T-helper 17 cell (primary cell): ENCODE measurements at places on chromosomes 12 and 14.

GRCh38 chr12:13104409-13104808 lies 942 bp upstream of the GSG1 start:
- DNase-seq: no peak

- DNase-seq: no peak
These were observed 68.3 kb upstream of the DDX11 start for GRCh38 chr12:31005256-31005943.

GRCh38 chr12:10668526-10668925 lies 5.3 kb downstream of the STYK1 start:
- DNase-seq: no peak

DNA sequence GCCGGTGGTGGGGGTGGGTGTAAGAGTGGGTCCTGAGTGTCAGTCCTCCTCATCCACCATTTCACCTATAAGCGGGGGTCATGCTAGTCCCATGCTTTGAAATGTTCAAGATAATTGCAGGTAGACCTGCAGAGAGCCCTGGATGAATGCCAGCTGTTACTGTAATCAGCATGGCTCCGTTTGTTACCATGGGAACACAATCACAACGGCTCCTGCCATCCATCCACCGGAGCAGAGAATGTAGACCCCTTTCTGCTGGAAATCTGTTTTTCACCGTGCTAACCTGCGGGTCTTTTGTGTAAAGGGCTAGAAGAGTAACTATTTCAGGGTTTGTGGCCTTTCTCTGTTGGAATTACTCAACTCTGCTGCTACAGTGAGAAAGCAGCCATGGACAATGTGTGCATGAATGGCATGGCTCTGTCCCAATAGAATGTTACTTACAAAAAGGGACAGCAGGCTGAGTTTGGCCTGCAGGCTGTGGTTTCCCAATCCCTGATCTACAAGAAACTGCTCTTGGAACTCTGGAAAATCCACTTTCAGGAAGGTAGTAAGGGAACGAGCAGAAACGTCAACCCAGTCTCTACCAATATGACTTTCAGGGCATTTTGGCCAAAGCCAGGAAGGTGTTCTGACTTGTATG lies 36.1 kb downstream of the KCTD10 start:
- DNase-seq: no peak

DNA sequence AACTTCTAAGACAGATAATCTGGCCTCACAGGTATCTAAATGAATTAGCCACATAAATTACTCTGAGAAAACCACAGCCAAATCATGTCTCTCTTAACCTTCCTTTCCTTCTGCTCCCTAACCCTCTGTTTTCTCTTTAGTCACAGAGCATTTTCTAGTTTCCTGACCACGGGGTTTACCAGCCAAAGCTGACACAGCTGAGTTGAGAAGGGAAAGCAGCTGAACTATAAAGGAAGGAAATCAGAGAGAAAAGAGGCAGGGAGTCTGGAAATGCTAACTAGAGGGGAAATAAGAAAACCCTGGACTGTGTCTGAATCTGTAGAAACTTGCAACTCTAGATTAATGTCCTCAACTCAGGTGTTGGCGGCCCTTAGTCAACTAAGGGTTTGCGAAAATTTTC lies 24.4 kb downstream of the ANKS1B start:
- no peak for DNase-seq

DNA sequence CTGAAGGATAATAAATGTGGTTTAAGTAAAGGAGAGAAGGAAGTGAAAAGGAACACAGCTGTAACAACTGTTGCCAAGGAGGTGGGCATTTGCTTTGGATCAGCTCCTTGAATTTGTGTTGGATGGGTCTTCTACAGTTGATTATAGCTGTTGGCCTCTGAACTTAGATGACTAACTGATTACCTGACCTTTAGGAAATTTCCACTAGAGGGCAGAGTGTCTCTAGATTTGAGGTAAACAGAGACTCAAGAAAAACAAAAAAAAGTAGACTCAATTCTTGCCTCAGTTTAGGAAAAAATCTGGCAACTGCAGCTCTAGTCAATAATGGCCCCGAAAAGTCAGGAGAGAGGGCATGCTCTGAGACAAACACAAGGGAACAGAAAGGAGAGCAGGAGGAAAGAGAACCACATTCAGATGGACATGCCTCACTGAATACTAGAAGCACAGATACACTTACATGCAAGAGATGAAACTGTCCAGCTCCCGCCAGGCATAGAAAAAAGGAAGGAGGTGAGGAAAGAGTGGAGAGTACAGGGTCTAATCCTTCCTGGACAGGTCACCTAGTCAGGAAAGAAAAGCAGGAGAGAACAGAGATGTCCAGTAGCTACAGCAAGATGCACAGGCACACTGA lies 20.6 kb downstream of the COX14 start:
- DNase-seq: no peak

GRCh38 chr14:28830115-28830534 lies 63.5 kb downstream of the FOXG1 start:
- no peak for DNase-seq

GRCh38 chr12:53505086-53505485 lies 2.2 kb downstream of the NPFF start:
- DNase-seq: no peak

- DNase-seq: no peak
These were observed 41.5 kb upstream of the CCDC60 start for GRCh38 chr12:119292893-119293630.

DNA sequence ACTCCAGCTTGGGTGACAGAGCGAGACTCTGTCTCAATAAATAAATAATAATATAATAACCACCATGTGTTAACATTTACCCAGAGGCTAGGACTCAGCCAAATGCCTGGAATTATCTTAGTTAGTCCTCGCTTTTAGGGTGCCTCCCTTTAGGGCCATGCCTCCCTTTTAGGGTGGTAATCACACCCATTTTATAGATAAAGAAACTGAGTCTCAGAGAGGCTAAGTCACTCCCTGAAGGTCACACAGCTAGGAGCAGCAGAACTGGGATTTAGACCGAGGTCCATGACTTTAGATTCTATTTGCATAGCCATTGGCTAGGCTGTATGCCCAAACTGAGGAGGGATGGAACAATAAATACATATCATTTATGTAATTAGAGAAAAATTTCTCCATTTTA lies 11.4 kb downstream of the TESC start:
- no peak for DNase-seq

DNA sequence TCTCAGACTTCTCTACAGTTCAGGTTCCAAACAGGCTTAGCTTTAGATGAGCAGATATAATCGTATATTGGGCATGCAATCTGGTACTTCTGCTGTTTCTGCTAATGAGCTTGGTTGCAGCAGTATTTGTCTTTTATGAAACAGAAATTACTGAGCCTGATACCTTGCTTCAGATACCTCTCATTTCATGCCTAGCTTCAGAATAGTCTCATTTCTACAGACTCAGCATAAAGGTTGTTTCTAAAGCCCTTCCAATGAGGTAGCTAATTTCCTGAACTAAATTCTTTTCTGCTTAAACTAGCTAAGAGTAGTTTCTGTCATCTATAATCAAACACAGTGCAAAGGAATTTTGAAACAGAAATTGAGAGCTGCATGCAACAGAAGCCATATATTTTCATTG lies 275.0 kb upstream of the KITLG start:
- no peak for DNase-seq

GRCh38 chr12:77131977-77132490 lies 66.7 kb upstream of the E2F7 start:
- no peak for DNase-seq

DNA sequence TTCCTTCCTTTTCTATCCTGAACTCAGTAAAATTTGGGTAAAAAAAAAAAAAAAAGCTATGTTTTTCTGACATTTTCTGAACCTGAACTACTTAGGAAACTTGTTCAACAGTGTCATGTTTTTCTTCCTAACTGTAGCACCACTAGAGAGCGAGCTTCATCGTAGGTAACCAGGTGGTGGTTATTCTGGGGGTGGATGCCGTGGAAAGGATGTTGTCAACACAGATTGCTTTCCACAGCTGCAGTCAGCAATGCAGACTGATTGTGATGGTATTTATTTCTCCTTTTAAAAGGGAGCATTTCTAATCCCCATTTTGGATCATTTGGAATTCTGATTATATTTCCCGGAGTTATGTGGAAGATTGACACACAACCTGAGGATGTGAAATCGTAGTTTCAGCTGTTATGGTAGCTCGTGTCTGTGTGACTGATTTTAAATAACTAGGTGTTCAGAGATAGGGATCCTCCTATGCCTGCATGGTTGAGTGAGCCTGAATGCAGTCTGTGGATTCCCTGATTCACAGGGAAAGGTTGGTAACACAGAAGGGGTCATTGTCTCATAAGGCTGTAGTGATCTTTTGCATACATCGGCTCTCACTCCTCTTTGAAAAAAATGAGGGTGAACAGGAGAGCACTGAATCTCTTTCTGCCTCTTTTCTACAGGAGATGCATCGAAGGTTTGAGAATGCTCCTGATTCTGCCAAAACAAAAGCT lies 113.2 kb downstream of the ERC1 start:
- no peak for DNase-seq

- DNase-seq: no peak
These were observed 8.8 kb downstream of the DDX47 start for GRCh38 chr12:12821975-12822374.

DNA sequence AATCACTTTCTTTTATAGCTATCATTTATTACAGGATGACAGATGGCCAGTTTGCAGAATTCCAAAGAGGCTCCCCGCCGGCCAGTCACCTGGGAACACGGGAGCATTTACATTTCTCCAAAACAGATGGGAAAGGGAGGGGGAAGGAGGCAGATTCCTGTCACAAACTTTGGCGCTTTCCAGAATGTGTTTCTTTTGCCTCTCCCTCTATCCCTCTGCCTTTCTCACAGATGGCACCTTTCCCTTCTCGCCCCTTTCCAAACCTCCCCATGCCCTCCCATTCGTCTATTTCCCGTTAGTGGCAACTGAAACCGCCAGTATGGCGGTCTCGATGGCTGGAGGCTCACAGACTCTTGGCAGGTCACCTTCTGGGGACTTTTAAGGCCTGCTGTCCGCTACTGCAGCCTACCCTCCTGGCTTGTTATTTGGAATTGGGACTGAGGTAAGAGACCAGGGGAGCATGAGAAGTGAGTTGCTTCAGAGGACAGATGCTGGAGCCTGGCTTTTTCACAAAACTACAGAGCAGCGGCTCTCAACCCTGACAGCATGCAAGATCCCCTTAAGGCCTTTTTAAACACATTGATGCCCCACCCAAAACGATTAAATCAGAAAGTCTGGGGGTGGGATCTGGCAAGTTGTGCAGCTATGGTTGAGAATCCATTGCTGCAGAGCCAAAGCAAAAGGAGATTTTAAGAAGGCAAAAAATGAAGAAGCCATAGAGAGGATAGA lies 161.5 kb upstream of the VASH1 start:
- DNase-seq: no peak

- DNase-seq: no peak
These were observed 316.8 kb downstream of the SSPN start for GRCh38 chr12:26512213-26512612.

- no peak for DNase-seq
These were observed 34.9 kb downstream of the SCFD1 start for GRCh38 chr14:30657050-30657449.
